Prostate gland (tissue), 2 donors: ENCODE measurements at places on chromosomes 4 and X.

GRCh38 chr4:2331519-2332200, 69.8 kb upstream of the MXD4 start:
- no peak overlapping the region for H3K4me3 ChIP-seq
- no peak overlapping the region for H3K27ac ChIP-seq
- H3K36me3 ChIP-seq: no peaks in the 10 kb centered on the region
- DNase-seq: no peak
- no peaks in the 10 kb centered on the region for H3K27me3 ChIP-seq

DNA sequence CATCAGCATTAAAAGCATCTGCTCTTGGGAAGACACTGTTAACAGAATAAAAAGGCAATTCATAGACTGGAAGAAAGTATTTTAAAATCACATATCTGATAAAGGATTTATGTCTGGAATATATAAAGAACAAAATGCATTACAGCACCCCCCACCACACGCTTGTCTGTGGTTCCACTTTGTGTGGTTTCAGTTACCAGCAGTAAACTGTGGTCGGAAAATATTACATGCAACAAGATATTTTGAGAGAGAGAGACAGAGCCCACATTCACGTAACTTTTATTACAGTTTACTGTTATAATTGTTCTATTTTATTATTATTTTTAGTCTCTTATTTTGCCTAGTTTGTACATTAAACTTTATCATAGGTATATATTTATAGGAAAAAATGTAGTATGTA, 21.2 kb upstream of the PDE6B start:
- DNase-seq: no peak
- H3K36me3 ChIP-seq: no peaks in the 10 kb centered on the region
- no peak overlapping the region for H3K4me3 ChIP-seq

GRCh38 chr4:186792728-186793366, 69.2 kb upstream of the FAT1 start:
- H3K4me3 ChIP-seq: no peak overlapping the region
- H3K27me3 ChIP-seq: no peaks in the 10 kb centered on the region
- DNase-seq: no peak
- H3K4me1 ChIP-seq: no peaks in the 10 kb centered on the region

DNA sequence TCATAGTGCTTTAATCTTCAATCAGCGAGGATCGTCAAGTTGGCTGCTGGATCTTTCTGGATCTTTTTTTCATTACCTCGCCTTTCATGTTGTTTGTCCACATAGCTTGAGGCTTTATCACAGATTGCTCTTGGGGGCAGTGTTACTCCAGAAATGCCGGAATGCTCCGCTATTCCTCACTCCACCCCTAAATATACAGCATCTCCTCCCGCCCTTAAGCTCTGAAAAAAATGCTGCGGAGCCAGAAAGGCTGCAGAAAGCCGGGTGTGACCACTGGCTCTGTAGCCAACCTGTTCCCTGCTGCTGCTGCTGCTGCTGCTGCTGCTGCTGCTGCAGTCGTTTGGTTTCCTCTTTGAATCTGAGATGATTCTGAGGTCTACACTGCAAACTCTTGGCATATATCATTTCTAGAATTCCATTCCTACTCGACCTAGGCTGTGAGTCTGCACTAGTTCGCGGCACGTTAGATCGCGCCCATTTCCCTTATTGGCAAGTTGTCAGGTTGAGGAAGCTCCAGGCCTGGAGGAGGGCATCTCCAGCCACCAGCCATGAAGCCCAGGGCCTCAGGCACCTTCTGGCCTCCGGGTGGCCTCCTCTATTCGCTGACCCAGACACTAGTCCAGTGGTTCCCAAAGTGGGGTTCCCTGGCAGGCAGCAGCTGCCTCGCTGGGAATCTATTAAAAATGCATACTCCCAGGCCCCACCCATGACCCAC, 34.2 kb downstream of the WDR13 start:
- H3K27me3 ChIP-seq: no peaks in the 10 kb centered on the region
- H3K4me3 ChIP-seq: no peak overlapping the region
- no peak overlapping the region for H3K27ac ChIP-seq
- DNase-seq: peak; percentile 69
- H3K4me1 ChIP-seq: no peaks in the 10 kb centered on the region

GRCh38 chrX:17944833-17945497, 83.9 kb upstream of the RAI2 start:
- no peaks in the 10 kb centered on the region for H3K36me3 ChIP-seq
- H3K4me3 ChIP-seq: no peak overlapping the region
- H3K4me1 ChIP-seq: no peaks in the 10 kb centered on the region
- H3K27ac ChIP-seq: no peak overlapping the region
- H3K27me3 ChIP-seq: no peaks in the 10 kb centered on the region
- DNase-seq: peak; percentile 4

GRCh38 chr4:102871772-102872171, 3.0 kb downstream of the CISD2 start:
- H3K36me3 ChIP-seq: no peaks in the 10 kb centered on the region
- H3K27me3 ChIP-seq: no peaks in the 10 kb centered on the region
- H3K4me1 ChIP-seq: no peaks in the 10 kb centered on the region
- H3K27ac ChIP-seq: no peak overlapping the region
- H3K4me3 ChIP-seq: no peak overlapping the region

GRCh38 chr4:24988776-24989175, 42.0 kb downstream of the LGI2 start:
- DNase-seq: no peak
- no peaks in the 10 kb centered on the region for H3K4me1 ChIP-seq
- H3K27ac ChIP-seq: no peak overlapping the region
- no peaks in the 10 kb centered on the region for H3K27me3 ChIP-seq

GRCh38 chr4:27087306-27088045, 226.8 kb downstream of the STIM2 start:
- no peaks in the 10 kb centered on the region for H3K4me1 ChIP-seq

DNA sequence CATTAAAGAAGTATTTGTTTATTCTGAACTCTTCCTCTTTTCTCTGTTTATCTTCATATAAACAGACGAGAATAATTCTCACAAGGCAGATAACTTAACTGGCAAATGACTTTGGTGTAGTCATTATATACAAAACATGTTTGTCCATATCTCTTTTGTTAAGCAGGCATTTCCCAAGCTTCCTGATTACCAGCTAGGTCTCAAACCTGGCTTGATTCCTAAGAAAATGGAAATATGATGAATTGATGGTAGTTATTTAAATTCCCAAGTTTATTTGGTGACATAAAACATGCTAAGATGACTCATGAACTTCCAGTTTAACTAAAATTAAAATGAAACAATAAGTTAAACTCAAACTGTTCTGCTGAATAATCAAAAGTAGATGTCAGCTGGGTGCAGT, 96.8 kb downstream of the ARSJ start:
- H3K4me3 ChIP-seq: no peak overlapping the region
- no peaks in the 10 kb centered on the region for H3K27me3 ChIP-seq
- no peaks in the 10 kb centered on the region for H3K4me1 ChIP-seq
- no peak overlapping the region for H3K27ac ChIP-seq
- no peaks in the 10 kb centered on the region for H3K36me3 ChIP-seq

GRCh38 chr4:48193921-48194468, 59.9 kb upstream of the TXK start:
- no peak for DNase-seq
- no peak overlapping the region for H3K27ac ChIP-seq
- no peak overlapping the region for H3K4me3 ChIP-seq

- H3K27me3 ChIP-seq: no peaks in the 10 kb centered on the region
- no peak for DNase-seq
- peak within 1 kb of the TSS; percentile 68 for H3K27ac ChIP-seq
- peak within 1 kb of the TSS; percentile 65 for H3K4me3 ChIP-seq
These were observed at the start of gene BEND4 for GRCh38 chr4:42152507-42153504. Gene BEND4 (minus strand): TSS chr4:42152655. CDS start chr4:42152143, 512 bp downstream.

GRCh38 chr4:101464596-101464995, 117.3 kb upstream of the PPP3CA start:
- H3K27ac ChIP-seq: no peak overlapping the region
- H3K27me3 ChIP-seq: no peaks in the 10 kb centered on the region
- H3K36me3 ChIP-seq: no peaks in the 10 kb centered on the region

- H3K4me1 ChIP-seq: no peaks in the 10 kb centered on the region
- H3K27me3 ChIP-seq: no peaks in the 10 kb centered on the region
- H3K4me3 ChIP-seq: no peak overlapping the region
- no peak for DNase-seq
These were observed 1629.2 kb upstream of the ADGRL3 start for GRCh38 chr4:59570860-59571476.

GRCh38 chr4:165971933-165972332, 98.9 kb downstream of the TLL1 start:
- H3K36me3 ChIP-seq: no peaks in the 10 kb centered on the region
- no peak overlapping the region for H3K4me3 ChIP-seq
- H3K27me3 ChIP-seq: no peaks in the 10 kb centered on the region
- DNase-seq: no peak

GRCh38 chr4:184763150-184763780, 29.4 kb upstream of the CENPU start:
- no peaks in the 10 kb centered on the region for H3K27me3 ChIP-seq
- DNase-seq: no peak

DNA sequence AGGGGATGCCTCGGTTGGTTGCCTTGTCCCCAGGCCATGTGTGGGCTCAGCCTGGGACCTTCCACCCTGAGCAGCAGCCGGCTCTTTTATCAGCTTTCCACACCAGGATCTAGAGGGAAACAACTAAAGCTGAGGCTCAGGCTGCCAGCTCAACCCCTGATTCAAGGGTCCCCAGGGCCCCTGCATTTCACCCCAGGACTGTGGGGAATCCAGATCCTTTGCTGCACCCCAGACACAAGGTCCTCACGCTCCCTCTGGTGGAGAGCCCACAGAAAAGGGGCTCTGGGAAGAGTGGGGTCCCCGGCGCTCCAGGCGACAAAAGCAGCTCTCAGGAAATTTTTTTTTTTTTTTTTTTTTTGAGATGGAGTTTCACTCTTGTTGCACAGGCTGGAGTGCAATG, 64.3 kb downstream of the ZFYVE28 start:
- H3K4me3 ChIP-seq: no peak overlapping the region
- DNase-seq: no peak
- H3K4me1 ChIP-seq: no peaks in the 10 kb centered on the region
- H3K27me3 ChIP-seq: no peaks in the 10 kb centered on the region
- H3K27ac ChIP-seq: no peak overlapping the region

DNA sequence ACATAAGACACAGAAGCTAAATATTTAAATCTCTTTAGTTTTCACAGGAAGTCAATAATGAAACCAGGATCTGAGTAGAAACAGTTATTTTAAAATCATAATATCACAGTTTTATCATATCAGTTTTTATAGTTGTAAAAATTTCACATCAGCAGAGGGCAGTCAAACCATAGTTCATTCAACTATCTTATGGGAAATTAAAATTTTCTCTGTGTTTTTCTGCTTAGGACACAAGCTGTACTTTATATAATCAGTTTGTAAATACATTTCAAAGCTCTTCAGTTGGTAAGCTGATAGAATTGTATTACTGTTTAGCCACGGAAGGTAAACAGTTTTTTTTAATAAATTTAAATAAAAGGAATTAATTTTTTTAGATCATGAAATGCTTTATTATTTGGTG, 204.8 kb upstream of the NUDT6 start:
- H3K27ac ChIP-seq: no peak overlapping the region
- no peaks in the 10 kb centered on the region for H3K27me3 ChIP-seq
- no peaks in the 10 kb centered on the region for H3K4me1 ChIP-seq
- no peaks in the 10 kb centered on the region for H3K36me3 ChIP-seq

DNA sequence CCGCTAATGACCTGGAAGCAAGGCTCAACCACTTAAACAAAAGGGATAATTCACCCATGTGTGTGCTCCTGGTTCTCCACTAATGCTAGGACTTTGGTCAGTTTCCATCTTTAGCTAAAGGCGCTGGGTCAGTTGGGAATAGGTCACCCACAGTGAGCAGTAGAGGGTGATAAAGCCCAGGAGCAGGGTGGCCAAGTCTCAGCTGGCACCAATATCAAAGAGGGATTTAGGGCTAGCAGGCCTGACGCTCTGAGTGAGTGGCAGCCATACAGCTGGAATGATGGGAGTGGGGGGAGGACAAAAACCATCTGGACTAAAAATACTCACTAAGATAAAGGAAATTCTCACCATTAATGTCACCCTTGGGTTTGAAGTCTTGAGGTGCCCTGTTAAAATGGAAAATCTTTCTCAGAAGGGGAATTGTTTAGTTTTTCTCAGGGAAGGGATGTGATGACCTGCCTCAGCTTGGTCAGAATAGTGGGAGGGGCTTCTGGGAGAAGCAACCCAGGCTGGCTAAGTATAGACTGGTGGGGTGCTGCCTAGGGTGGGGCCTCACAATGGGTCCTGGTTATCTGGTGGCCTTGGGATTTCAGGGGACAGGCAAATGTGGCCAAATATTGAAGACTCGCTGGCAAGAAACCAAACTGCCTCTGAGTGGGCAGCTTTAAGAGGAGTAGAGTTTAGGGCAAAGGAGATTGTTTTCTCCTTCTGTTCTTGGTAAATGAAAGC, 47.1 kb downstream of the TSC22D3 start:
- H3K4me3 ChIP-seq: no peak overlapping the region
- H3K27me3 ChIP-seq: no peaks in the 10 kb centered on the region
- peak overlapping the region; percentile 80 for H3K27ac ChIP-seq
- no peaks in the 10 kb centered on the region for H3K36me3 ChIP-seq

DNA sequence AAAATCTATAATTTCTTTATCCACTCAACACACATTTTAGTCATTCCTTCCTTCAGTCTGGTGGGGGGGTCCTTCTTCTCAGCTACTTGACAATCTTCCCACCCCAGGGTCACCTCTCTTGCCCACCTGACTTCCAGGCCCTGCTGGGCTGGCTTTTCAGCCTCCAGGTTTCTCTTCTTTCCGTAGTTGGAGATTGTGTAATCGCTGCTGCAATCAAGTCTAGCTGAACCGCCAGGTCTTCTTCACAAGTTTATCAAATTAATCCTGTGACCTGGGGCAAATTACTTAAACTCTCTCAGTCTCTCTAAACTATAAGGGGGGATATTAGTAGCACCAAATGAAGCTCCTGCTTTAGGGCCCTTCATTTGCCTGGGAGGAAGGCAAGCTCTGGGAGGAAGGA, 102.9 kb upstream of the TNIP3 start:
- H3K4me1 ChIP-seq: no peaks in the 10 kb centered on the region
- H3K27ac ChIP-seq: no peak overlapping the region
- no peaks in the 10 kb centered on the region for H3K27me3 ChIP-seq
- H3K4me3 ChIP-seq: no peak overlapping the region

DNA sequence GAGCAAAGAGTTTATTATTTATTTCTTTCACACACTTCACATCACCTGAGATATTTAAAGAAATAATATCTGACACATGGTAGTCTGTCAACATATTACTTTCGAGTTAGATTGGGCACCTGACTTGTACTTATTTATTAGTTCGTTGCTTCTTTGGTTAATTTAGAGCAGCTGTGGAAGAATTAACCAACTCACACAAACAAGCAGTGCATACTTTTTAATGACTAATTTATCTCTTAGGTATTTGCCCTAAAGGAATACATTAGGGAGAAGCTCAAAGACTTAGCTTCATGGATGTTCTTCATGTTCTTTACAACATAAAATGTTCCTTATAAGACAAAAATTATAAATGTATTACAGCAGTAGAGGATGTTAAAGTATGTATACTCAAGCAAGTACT, 242.9 kb downstream of the ARHGAP24 start:
- no peaks in the 10 kb centered on the region for H3K36me3 ChIP-seq
- H3K4me3 ChIP-seq: no peak overlapping the region
- no peaks in the 10 kb centered on the region for H3K27me3 ChIP-seq
